Uterus (tissue), 4 donors: ENCODE measurements at places on chromosomes 2 and 18. TPM values are rescaled to one million over a fixed set of nuclear protein-coding genes. Genes with fewer than 3 reads are reported as not detected.

DNA sequence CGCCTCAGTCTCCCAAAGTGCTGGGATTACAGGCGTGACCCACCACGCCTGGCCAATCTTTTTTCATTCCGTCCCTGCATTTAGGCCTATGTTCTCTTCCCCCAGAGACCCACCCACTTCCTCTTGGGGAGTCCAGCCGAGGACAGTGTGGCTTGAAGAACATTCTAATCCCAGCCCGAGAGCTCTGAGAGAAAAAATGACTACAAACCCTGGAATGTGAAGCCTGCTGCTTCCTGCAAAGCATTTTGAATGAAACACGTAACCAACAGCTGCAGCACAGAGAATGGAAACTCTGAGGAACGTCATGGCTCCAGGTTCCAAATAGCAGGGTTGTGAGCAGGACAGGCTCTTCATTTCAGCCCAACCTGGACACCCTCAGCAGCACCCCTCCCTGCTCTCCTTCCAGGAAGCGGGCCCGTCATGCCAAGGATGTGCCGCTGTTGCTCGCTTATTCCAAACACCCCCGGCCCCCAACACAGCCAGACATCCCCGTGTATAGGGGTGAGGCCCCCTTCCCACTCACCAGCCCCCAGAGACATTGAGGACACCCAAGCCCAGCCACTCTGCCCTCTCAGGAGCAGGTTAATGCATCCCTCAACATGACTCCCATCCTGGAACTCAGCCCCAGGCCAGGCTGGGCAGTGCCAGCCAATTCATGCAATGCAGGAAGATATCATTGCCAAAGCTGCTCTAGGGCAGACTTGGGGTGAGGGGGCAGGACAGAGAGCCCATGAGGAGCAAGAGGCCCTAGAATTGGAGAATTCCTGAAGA lies 139.8 kb downstream of the ZFP36L2 start:
- H3K27ac ChIP-seq, result peak overlapping the region; percentile 88
- H3K27me3 ChIP-seq, result no peaks in the 10 kb centered on the region
- H3K4me1 ChIP-seq, result peaks cover 51% of the 10 kb centered on the region
- no peak overlapping the region for H3K4me3 ChIP-seq
- DNase-seq, result peak; percentile 80

DNA sequence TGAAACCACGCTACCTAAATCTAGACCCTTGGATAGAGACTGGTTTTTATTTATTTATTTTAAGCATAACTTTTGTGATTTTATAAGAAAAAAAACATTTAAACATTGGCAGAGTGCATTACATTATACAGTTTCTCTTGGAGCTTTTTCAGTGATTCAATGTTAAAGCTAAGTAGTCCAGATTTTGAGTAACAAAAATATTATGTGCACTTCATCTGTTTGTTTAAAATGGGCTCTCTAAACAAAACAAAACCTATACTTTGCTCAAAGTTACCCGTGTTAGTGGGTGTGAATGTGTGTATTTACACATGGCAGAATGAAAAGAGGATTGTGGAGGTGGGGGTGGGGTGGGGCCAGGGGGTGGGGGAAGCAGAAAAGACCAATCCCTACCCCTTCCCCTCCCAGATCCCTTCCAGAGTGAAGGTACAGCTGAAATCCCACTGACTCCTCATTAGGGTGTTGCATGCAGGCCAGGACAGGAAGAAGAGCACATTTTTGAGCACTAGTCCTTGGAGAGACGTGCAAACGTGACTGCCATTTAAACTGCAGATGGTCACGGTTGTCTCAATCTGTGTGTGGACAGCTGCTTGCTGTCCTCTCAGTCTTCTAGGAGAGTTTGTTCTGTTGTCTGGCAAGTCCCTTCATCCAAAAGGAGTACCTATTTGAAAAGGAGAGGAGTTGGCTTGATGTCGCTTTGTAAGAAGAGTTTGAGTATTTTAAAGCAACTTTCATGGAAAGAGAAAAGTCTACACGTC lies 303.0 kb downstream of the ICOS start:
- no peak for DNase-seq
- H3K27me3 ChIP-seq, result no peaks in the 10 kb centered on the region
- no peaks in the 10 kb centered on the region for H3K36me3 ChIP-seq
- H3K4me1 ChIP-seq, result no peaks in the 10 kb centered on the region
- H3K27ac ChIP-seq, result no peak overlapping the region

DNA sequence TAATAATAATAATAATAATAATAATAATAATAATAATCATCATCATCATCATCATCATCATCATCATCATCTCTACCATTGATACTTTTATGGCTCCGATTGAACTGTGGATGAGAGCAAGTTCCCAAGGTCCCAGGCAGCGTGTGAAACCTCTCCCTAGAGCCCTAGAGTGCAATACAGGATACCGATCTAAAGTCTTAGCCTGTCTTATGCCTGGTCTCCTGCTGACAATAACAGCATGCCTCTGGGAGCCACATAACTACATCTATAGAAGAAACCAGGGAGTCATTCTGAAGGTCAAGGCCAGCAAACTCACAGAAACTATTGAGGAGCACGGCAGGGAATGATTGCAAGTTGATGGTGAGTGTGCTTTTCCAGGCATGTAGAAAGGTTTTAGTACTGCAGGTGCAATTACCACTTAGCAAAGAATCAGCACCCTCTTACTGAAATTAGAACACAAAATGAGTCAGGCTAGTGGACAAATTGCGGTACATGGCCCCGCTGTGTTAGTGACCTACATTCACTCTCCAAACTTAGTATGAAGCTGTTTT lies 457.2 kb upstream of the CDH20 start:
- H3K27me3 ChIP-seq, result no peaks in the 10 kb centered on the region
- H3K27ac ChIP-seq, result no peak overlapping the region
- no peaks in the 10 kb centered on the region for H3K4me1 ChIP-seq
- no peaks in the 10 kb centered on the region for H3K36me3 ChIP-seq
- H3K4me3 ChIP-seq, result no peak overlapping the region

GRCh38 chr2:67018301-67018700 lies 378.8 kb upstream of the ETAA1 start:
- no peak overlapping the region for H3K27ac ChIP-seq
- no peaks in the 10 kb centered on the region for H3K4me1 ChIP-seq
- H3K4me3 ChIP-seq, result no peak overlapping the region
- no peaks in the 10 kb centered on the region for H3K36me3 ChIP-seq
- DNase-seq, result no peak
- no peaks in the 10 kb centered on the region for H3K27me3 ChIP-seq

DNA sequence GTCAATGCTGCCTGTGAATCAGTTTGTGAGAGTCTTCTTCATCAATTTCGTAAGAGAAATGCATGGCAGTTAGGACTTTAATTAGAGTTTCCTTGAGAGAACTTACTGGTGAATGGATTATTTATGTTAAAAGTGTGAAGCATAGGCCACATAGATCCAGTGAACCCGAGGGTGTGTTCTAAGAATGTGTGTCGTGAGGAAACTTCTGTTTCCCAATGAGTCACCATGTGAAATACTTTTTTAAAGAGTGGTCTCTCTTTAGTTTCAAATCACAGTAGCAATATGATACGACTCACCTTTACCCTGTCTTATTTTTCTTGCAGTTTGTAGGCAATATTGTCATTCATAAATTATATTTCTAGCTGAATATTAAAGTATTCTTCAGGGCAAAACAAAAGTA lies 18.5 kb downstream of the THSD7B start:
- no peaks in the 10 kb centered on the region for H3K36me3 ChIP-seq
- DNase-seq, result no peak
- no peak overlapping the region for H3K4me3 ChIP-seq

DNA sequence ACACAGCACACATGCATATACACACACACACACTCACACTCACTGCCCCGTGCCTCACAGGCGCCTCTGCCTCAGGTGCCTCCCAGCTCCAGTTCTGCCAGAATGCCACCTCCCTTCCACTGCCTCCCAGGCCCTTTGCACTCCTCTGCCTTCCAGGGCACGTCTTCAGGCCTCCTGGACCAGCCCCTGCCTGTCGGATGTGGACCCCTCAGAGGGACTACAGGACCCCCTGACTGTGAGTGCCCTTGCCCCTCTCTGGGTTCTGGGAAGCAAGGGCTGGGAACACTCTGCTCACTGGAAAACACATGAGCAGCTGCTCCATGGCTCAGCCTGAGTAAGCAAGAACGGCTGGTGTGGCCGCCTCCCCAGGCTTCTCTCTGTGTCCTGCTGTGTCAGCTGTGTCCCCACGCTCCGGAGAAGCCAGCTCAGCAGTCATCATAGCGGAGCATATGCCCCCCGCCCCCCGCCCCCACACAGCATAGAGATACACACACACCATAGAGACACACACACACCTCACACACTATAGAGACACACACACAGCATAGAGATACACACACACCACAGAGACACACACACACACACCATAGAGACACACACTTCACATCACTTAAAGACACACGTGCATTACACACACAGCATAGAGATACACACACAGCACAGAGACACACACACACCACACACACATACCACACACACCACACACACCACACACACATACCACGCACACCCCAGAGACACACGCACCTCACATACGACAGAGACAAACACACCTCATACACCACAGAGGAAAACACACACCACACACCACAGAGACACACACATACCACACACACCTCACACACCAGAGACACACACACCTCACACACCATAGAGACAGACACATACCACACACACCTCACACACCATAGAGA lies 271.3 kb downstream of the CYRIA start:
- H3K27me3 ChIP-seq, result no peaks in the 10 kb centered on the region
- no peaks in the 10 kb centered on the region for H3K4me1 ChIP-seq
- H3K4me3 ChIP-seq, result no peak overlapping the region

- H3K4me3 ChIP-seq, result no peak overlapping the region
- no peak for DNase-seq
- no peaks in the 10 kb centered on the region for H3K36me3 ChIP-seq
- no peak overlapping the region for H3K27ac ChIP-seq
- no peaks in the 10 kb centered on the region for H3K4me1 ChIP-seq
- no peaks in the 10 kb centered on the region for H3K27me3 ChIP-seq
Measured at GRCh38 chr2:168254158-168254935, 7.0 kb upstream of the STK39 start.

GRCh38 chr2:53445383-53446070 lies 322.1 kb upstream of the CHAC2 start:
- no peak overlapping the region for H3K4me3 ChIP-seq
- H3K36me3 ChIP-seq, result no peaks in the 10 kb centered on the region
- H3K27ac ChIP-seq, result no peak overlapping the region
- H3K27me3 ChIP-seq, result no peaks in the 10 kb centered on the region
- DNase-seq, result no peak

- H3K27ac ChIP-seq, result peak overlapping the region; percentile 93
- DNase-seq, result no peak
- peaks cover 10% of the 10 kb centered on the region for H3K4me1 ChIP-seq
- H3K36me3 ChIP-seq, result no peaks in the 10 kb centered on the region
Measured at GRCh38 chr18:63249771-63250170, 69.8 kb downstream of the BCL2 start.

MPP4 gene
- total RNA-seq, result not detected

KDM3A gene
- total RNA-seq, result 54.3 TPM

TMEM200C gene
- 1.6 TPM for total RNA-seq
